CD4-positive, alpha-beta T cell treated with Interleukin-17A for 1 hour (primary cell): ENCODE measurements at places on chromosomes 13 and 19.
A peak's percentile ranks its signal among the peaks of the same experiment; 100 is the strongest.

DNA sequence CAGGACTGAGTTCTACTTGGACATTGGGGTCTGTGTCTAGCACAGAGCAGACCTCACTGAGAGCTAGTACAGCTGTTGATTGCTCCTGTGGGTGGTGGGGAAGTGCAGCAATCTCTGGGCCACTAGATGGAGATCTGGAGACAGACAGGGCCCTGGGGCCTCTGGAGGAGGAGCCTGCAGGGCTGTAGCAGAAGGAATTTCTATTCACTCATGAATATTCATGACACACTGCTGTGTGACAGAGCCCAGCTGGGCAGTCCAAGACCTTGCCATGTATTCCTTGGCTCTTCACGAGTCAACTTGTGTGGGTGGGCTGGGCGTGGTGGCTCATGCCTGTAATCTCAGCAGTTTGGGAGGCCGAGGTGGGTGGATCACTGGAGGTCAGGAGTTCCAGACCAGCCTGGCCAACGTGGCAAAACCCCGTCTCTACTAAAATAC lies 37.5 kb downstream of the SUGP2 start:
- DNase-seq: no peak

GRCh38 chr19:38899447-38900201 lies at the start of the genes NFKBIB and SIRT2:
Gene NFKBIB, plus strand, starts transcription at chr19:38899969. Its CDS starts 64 bp downstream, at chr19:38900033.
Gene SIRT2, minus strand, starts transcription at chr19:38899618. Its CDS starts 97 bp downstream, at chr19:38899521.
- DNase-seq: peak; percentile 100

DNA sequence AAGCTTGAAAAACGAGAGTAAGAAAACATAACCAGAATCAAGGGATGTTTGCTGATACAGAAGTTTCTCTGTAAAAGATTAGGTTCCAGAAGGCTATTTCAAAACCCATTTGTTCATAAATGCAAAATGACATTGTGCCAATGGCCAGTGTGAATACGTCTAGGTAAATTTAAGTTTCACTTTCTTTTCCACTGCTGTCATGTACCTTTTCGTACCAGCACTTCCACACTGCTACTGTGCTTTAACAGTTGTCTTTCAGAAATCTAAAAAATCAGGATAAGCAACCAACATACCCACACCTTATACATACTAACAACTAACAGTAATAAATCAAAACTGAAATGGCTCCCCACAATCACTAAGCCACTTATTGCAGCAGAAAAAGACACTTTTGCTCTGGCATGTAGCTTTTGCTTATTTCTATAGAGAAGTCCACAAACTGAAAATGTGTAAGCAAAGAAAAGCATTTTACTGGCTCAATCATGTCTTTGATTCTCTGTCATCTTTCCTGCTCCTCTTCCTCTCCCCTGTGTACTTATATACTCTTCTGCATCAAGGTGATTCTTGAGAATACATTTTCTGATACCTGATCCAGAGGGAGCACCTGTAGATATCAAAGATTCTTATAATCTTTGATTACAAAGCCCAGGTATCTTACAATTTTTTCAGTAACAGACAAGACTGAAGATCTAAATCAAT lies 34.3 kb downstream of the ELF1 start:
- DNase-seq: peak; percentile 72

DNA sequence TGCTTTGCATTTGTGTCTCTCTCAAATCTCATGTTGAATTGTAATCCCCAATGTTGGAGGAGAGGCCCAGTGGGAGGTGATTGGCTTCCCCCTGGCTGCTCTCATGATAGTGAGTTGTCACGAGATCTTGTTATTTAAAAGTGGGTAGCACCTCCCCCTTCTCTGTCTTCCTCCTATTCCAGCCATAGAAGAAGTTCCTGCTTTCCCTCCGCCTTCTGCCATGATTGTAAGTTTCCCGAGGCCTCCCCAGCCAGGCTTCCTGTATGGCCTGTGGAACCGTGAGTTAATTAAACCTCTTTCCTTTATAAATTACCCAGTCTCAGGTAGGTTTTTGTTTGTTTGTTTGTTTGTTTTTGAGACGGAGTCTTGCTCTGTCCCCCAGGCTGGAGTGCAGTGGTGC lies 3.8 kb downstream of the LILRA4 start:
- no peak for DNase-seq

DNA sequence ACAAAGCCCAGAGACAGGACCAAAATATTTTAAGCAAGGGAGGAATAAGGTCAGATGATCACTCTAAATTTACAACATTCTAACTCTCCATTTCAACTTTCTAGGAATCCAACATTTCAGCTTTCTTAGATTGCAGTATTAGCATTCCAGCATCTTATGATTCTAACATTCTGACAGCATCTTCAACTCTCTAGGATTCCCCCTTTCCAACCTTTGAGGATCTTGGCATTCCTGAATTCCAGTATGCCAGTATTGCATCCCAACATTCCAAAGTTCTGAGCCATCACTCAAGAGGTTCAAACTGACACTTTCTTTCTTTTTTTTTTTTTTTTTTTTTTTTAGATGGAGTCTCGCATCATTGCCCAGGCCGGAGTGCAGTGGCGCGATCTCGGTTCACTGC lies 13.8 kb downstream of the TGFB1 start:
- DNase-seq: no peak

DNA sequence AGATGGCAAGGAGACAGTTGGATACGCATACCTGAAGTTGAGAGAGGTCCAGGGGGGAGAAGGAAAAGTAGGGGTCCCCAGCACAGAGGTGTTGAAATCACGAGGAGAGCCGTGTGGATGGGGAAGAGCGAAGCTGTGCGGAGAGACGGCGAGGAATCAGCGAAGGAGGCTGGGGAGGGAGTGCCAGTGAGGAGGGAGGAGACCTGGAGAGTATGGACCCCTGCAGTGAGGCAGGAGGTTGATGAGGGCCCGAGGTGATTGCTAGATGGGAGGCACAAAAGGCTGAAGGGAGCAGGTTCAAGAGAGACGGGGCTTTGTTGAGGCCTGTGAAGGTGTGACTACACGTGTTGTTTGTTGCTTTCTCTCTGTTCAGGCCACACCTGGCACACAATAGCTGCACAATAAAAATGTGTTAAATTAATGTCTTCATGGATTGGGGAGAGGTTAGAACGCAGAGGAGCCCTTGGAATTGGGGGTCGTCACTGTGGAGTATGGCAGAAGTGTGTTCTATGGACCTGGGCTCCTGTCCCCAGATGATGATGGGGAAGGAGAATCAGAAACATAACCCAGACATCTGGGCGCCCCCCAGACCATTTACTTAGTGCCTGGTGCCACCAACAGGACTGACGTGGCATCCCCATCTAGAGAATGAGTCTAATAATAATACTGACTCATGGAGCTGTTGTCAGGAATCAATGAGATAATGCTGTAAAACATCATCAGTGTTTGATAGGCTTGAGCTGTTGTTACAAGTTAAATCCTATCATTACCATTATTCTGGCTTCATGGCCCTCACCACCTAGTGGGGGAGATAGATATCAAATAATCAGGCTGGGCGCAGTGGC lies 137.5 kb downstream of the SIPA1L3 start:
- DNase-seq: no peak

- no peak for DNase-seq
These were observed at the start of gene PTGIR for GRCh38 chr19:46624958-46625661. Gene PTGIR, minus strand, starts transcription at chr19:46625089. Its CDS starts 864 bp downstream, at chr19:46624225.

GRCh38 chr13:24251525-24251924 lies 57.9 kb upstream of the C1QTNF9 start:
- peak; percentile 94 for DNase-seq

GRCh38 chr19:7326105-7326877 lies 22.4 kb upstream of the ARHGEF18 start:
- DNase-seq: peak; percentile 56

- DNase-seq: no peak
These were observed 8.6 kb upstream of the FKRP start for GRCh38 chr19:46737298-46737654.

GRCh38 chr13:95123726-95124125 lies 177.5 kb downstream of the ABCC4 start:
- no peak for DNase-seq

GRCh38 chr19:23917856-23918255 lies 3.2 kb downstream of the ZNF726 start:
- no peak for DNase-seq

DNA sequence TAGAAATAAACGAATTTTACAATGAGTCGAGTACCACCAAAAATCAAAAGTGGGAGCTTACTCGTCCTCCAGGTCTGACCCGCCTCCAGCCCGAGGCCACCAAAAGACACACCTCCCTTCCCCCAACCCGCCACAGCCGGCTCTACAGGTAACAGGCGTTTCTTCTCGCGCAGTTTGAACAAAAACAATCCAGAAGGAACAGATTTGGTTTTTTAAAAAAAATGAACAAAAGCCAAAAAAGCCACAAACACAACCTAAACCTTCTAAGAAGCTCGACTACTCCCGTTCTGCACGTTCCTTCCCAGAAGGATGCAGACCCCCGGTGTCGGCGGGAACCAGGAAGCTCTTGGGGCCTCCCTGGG lies 671 bp downstream of the ZDHHC20 start:
- DNase-seq: peak; percentile 59

DNA sequence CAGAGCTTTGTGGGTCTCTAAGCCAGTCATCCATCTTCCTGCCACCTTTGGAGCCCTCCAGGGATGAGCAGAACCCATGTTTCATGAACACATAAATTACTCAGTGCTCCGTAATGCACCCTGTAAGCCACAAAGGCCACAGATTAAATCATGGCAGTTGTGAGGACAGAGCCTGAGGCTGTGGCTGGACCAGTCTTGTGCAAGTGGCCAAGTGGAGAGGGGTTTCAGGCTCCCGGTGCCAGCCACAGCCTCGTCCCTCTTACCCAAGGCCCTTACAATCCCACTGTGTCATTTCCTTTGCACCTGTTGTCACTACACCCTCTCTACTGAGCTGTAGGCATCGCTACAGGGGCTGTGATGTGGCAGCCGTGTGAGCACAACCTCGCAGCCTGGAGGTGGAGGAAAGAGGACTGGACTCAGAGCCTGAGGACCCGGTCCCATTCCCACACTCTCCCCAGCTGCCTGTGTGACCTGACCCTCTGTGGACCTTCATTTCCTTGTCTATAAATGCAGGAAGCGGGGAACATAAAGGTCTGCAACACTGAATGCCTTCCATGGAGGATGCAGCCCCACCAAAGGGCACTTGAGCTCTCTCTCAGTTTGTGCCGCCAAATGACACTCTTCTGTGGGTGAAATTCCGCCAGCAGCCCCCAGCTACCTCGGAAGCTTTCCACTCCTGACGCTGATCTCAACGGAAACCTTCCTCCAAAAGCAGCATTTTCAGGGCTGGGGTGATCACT lies 792.0 kb downstream of the UQCRFS1 start:
- no peak for DNase-seq

DNA sequence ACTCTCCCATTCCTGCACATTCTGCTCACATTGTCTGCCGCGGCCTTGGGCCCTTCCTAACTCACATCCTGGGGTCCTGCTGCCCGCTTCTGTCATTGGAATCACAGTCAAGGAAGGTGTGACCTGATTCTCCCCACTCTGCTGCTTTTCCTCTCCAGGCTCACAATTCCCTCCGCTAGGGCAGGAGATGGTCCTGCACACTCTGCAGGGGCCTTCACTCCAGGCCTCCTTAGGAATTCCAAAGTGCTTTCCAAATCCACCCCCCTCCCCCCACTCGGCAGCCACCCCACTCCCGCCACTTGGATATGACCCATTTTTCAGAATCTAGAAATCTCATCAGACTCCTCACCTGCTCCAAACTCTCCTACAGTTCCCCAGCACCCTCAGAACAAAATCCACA lies 3.1 kb upstream of the SLC5A5 start:
- no peak for DNase-seq

DNA sequence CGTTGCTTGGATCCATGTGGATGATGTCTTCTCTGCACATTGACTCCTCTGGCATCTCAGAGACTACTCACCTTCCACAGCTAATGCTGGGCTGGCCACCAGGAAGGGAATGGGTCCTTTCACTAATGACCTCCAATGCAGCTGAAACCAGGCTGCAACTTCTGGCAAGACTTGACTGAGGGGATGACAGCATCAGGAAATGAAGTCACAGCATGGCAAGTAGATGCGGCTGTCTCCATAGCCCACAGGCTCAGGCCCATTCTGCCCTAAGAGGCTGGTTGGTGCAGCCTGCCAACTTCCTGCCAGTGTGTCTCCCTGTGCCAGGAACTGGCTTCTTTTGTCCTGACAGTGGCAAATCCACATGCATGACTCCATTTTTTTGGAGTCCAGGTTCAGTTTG lies 467.3 kb downstream of the TSHZ3 start:
- DNase-seq: no peak

DNA sequence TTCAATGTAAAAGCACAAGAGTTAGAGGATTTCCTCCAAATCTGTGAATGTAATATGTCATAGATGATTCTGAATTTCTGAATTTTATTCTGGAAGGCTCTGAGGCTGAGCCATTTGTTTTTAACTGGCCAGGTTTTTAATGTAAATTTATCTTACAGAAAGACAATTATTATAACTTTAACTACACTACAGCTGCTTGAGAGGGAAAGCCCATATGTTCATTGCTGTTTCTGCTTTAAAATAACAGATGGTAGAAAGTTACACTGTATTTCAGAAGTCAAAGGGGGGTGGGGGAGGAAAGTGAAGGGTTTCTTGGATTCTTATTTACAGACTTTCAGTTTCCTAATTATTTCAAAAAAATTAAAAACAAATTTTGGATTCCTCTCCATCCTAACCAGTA lies 62.8 kb downstream of the DNAJC15 start:
- no peak for DNase-seq

GRCh38 chr13:85797311-85797710 lies 1.9 kb downstream of the SLITRK6 start:
- DNase-seq: no peak

DNA sequence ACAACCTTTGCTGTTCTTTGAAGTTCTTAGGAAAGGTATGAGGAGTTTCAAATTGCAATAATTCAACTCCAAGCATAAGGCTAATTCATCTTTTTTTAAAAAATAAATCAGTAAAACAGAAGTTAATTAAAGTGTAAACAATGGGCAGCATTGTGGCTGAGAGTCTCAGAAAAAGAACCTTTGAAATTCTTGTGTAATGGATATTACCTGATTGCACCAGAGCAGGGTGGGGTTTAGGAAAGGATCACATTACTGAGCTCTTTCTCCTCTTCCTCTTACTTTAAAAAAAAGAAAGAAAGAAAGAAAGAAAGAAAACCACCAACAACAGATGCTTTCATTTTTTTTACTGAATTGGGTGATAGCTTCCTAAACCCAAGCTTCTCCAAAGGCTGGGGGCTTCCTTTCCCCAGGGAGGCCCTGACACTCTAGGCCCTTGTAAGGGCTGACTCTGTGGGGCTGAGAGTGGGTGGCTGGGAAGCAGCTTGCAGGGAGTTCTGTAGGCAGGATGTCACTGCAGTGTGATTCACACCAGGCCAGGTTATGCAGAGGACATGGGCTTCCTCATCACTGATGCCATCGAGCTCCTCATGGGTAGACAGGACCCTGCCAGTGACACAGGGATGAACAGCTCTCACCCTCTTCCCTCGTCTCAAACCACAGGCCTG lies 564.5 kb downstream of the FGF9 start:
- no peak for DNase-seq
